NCI-H2171 treated with DMSO at 0.1 percent for 48 hours (cell line): ENCODE measurements at places on chromosomes 13 and 19.

GRCh38 chr19:11373166-11373884 is 1.1 kb upstream of the SWSAP1 start:
- peak; percentile 79 for DNase-seq

GRCh38 chr13:24218977-24219376 is 58.5 kb downstream of the SPATA13 start:
- no peak for DNase-seq

DNA sequence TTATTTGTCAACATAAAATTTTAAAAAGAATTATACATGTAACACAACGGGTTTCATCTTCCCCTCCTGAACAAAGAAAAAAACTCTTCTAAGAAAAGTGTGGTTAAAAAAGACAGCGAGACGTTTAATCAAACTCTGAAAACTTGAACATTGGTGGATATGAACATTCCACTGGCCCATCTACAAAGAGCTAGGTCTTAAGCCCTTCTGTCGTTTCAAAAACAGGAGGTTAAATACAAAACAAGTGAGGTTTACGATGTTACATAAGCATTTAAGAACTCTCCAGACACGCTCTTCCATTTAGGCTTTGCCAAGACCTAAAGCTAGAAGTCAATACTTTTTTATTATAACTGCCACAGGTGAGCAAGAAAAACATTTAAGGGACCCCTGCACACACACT is 9.4 kb upstream of the DOCK9 start:
- no peak for DNase-seq

- peak; percentile 78 for DNase-seq
Observed at GRCh38 chr13:101127741-101128353, 288.5 kb downstream of the NALCN start.

DNA sequence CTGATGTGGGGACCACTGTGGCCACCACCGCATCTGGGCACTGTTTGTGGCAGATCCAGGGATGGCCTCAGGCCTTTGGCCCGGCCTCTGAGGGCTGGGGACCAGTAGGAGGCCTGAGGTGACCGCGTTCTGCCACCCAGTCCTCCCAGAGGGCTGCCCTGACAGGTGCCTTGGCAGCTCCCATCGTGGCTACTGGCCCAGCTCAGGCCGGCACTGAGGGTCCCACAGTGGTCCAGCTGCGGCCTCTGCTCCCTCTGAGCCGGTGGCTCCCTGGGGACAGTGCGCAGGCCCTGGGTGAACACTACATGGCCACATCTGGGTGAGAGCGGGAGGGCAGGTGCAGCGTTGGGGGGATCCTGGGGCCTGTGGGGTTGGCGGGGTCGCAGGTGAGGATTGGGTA is 61.9 kb downstream of the KDM4B start:
- no peak for DNase-seq

DNA sequence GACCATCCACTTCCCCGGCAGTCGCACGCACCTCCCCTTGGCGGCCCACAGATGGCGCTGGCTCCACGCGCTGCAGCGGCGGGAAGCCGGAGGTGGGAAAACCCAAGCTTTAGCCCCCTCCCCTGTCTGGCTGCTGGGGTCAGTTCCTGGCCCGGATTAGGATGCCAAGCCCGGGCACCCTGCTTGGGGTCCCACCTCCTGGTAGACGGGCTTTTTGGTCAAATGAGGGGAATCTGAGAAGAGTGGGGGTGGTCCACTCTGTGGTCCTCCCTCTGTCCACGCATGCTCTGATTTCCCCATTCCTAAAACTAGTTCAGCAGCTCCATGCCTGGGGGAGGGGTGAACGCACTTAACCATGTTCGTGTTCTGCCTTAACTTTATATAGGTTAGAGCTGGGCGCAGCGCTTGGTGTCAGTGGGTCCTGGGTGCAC is 8.1 kb upstream of the ADGRE2 start:
- DNase-seq, result no peak

DNA sequence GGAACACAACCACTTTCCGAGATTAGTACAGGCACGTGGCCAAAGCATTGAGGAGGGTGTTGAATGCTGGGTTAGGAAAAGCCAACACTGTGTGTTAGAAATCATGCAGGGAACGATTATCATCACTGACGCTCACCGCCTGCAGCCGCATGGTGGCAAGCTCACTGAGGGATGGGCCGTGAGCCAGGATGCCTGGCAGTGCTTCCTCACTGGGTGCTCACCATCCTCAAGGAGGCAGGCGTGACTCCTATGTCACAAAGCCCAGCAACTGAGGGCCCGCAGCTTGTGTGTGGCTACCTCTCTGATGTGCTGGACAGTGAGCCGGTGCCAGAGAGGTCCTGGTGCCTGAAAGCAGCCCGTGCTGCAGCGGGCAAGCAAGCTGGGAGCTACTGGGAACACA is 30.4 kb upstream of the TIMM44 start:
- no peak for DNase-seq

DNA sequence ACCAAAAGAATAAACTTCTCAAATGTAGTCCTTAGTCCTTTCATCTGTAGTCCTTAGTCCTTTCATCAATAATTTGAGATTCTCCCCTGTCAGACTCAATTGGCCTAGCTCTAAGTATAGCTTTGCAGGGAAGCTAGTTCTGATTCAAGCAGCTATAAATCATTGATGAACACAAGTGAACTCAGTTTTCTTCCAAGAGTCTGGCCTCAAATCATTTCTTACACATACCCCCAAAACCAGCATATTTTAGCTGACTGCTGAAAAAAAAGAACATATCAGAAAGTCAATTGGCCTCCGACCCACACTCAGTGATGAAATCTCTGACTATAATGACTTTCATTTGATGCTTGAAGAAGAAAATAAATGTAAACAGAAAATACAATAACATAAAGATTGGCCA is 64.9 kb downstream of the TNFSF11 start:
- no peak for DNase-seq

DNA sequence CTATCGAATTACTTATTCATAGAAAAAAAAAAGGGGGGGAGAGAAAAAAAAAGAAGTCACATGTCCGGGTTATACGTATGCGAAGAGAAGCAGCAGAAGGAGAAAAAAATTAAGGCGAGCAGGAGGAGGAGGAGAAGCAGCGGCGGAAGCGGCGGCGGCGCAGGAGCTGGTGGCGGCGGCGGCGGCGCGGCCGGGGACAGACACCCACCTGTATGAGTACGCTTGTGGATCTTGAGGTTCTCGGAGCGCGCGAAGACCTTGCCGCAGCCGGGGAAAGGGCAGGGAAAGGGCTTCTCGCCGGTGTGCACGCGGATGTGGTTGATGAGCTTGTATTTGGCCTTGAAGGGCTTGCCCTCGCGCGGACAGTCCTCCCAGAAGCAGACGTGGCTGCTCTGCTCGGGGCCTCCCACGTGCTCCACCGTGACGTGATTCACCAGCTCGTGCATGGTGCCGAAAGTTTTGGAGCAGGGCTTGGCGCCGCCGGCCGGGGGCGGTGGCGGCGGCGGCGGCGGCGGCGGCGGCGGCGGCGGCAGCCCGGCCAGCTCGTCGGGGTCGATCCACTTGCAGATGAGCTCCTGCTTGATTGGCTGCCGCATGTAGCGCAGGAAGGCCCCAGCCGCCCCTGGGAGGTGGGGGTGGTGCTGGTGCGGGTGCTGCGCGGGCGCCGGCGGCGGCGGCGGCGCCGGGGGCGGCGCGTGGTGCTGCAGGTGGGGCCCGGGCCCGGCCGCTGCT is 1.5 kb downstream of the ZIC5 start:
- peak; percentile 92 for DNase-seq

DNA sequence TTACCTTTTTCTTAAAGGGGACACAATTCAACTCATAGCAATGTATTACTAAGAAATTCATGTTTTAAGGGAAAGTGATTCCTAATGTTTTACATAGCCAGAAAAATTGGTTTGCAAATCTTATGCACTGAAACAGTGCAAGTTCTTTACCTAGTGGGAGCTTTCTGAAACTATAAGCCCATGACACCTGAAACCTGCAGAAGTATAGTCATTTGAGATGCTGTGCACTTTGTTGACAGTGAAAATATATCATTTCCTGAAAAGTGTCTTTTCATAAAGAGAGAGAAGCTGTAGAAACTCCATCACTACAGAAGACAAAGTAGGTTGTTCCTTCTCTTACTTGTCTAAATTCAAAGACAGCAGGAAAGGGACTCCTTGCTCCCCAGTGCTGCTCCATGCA is 517.1 kb downstream of the LMO7 start:
- DNase-seq, result no peak

GRCh38 chr19:48171710-48172109 is 1.2 kb downstream of the ZSWIM9 start:
- no peak for DNase-seq

DNA sequence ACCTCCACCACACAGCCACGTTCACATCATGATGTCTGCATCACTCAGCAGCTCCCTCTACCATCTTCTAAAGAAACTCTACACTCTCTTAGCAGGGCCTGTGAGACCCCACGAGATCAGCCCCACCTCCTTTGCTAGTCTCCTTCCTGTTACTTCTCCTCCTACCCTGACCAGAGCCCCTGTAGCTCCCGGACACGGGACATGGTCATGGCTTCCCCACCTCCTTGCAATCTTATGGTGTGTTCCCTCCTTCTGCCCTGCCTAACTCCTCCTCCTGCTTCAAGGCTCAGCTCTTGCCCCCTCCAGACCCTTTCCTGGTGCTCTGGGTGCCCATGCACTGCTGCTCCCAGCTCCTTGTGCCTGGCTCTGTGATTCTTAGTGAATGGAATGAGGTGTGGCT is 8.1 kb upstream of the MRPS31 start:
- DNase-seq, result no peak

DNA sequence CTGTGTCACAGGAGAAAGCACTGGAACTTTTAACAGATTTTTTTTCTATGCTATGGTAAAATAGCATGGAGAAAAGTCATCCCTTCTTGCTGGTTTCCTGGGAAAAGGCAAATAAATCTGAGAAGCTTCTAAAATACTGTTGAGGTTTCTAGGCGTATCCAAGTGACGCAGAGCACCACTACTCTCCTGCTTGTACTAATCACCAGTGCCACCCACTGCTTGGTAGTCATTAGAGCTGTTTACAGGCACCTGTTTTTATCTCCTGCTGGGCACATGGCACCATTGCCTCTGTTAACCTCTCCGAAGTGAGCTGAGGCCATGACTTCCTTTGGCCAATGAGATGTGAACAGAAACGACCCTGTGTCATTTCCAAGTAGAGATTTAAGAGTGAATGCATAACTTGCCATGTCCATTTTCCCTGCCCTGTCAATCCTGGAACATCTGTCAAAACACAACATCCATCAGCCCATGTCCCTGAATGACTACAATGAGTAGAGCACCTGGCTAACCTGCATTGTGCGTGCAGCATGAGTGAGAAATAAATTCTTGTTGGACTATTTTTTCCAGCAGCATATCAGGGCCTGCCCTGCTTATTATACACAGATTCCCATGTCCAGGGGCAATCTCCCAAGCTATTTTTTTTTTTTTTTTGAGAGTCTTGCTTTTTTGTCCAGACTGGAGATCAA is 17.3 kb upstream of the OXGR1 start:
- no peak for DNase-seq

- peak; percentile 4 for DNase-seq
Observed at GRCh38 chr13:43981091-43981490, 101.4 kb downstream of the LACC1 start.

GRCh38 chr13:52009946-52010345 is 1.3 kb downstream of the ATP7B start:
- DNase-seq, result no peak

DNA sequence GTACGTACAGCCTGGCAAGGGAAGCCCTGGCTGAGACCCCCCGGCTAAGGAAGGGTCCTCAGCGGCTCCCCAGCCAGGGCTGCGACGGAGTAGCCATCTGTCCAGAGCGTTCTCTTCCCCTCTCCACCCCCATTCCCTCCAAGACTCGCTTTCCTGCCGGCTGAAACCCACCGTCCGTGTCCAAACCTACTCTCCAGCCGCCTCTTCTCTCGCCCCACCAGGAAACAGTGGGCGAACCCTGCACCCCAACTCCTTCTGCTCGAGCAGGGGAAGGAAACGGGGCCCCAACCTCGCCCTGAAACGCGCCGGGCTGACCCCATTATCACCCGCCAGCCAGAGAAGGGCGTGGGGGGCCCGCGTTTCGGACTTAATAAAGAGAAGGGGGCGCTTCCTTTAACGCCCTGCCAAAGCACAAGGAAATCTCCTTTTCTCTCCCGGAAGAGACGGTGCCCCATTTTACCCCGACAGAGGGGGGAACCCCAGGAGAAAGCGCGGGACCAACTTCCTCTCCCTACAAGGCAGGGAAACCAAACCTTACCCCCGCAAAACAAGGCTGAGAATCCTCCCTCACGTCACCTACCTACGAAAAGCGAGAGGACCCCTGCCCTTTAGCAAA is 2.5 kb downstream of the ZC3H4 start:
- no peak for DNase-seq

- DNase-seq, result no peak
Observed at GRCh38 chr13:111976474-111977178, 90.3 kb upstream of the SOX1 start.

DNA sequence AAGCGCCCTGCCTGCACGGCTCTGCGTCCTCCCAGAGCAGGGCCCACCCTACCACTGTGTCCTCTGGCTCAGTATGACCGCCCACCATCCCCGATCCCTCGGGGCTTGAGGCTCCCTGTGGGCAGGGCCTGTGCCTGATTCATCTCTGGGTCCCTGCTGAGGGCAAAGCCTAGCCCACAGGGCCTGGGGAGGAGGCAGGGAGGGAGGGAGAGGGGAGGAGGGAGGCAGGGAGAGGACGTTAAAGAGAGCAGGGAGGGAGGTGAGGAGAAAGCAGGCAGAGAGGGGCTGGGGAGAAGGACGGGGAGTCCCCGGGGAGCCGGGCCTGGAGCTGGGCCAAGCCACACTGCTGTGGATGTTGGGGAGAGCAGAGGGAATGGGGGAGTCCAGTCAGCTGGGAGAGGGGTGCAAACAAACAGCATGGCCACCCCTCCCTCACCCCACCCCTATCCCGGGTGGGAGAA is 4.0 kb upstream of the ERFL start:
- DNase-seq, result peak; percentile 84

DNA sequence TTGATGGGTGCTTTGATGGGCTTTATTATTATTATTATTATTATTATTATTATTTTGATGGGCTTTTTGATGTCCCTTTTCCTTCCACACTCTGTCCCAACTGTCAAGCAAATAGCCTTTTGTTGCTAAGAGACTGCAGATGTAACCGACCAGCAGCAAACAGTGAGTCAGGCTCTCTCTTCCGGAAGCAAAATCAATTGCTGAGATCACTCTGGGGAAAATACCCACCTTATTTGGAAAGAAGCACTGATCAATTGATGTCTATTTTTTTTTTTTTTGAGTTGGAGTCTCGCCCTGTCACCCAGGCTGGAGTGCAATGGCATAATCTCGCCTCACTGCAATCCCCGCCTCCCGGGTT is 2.9 kb downstream of the LDLR start:
- no peak for DNase-seq

DNA sequence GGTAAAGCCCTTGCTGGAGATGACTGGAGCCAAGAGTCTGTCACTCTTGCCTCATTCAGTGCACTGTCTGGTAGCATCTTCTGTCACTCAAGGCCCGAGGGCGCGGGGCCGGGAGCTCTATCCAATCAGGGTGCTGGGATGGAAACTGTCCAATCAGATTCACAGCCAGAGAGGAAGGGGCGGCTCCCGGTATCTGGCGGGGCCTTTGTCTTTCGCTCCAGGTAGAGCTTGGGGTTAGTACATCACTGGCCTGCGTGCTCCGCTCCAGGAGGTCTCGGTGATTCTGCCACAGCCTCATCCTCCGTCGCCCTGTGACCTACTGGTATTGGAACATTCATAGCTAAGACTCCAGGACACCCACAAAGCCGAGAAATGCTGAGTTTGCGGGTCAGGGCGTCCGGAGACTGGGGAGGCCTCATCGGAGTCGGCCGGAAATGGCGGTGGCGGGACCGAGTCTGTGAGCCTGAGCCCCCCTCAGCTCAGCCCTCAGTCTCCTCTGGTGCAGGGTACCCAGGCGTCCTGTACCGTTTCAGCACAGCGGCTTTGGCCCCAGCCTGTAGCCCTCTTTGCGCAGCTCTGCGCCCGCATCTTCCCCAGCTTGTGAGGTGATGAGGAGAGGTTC is 20.6 kb upstream of the ZNF430 start:
- peak; percentile 6 for DNase-seq

- no peak for DNase-seq
Observed at GRCh38 chr13:30572859-30573275, 44.9 kb upstream of the USPL1 start.
